RWPE2 (cell line): ENCODE measurements at places on chromosomes 6 and 20.

DNA sequence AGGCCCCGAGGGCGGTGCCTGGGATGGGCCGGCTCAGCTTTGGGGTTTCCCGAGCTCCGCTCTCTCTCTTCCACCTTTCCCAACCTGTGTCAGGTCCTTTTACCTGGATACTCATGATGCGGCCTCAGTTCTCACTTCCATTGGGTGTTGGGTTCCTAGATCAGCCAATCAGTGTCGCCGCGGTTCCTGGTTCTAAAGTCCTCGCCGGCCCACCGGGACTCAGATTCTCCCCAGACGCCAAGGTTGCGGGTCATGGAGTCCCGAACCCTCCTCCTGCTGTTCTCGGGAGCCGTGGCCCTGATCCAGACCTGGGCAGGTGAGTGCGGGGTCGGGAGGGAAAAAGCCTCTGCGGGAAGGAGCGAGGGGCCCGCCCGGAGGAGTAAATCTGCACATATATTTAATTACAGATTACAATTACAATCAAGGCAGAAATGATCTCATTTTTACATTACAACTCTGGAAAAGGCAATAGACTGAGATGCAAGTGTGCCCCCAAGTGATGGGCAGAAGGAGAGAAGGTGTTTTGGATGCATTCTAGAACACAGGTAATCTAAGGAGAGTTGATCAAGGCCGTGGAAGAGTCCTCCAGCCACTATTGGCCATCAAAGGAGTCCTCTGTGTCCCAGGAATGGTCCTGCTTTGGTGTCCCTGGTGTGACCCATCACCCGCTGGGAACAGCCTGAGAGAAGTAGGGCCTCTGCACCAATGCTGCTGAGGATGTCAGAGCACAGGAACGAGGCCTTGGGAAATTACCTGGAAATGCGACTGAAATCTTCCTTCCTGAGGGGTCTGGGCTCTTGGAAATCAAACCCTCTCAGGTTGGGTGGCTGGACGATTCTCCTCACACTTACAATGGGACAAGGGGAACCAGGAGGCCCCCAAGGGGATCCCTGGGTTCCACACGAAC is 34.7 kb upstream of the MICB start:
- peak; percentile 85 for DNase-seq

DNA sequence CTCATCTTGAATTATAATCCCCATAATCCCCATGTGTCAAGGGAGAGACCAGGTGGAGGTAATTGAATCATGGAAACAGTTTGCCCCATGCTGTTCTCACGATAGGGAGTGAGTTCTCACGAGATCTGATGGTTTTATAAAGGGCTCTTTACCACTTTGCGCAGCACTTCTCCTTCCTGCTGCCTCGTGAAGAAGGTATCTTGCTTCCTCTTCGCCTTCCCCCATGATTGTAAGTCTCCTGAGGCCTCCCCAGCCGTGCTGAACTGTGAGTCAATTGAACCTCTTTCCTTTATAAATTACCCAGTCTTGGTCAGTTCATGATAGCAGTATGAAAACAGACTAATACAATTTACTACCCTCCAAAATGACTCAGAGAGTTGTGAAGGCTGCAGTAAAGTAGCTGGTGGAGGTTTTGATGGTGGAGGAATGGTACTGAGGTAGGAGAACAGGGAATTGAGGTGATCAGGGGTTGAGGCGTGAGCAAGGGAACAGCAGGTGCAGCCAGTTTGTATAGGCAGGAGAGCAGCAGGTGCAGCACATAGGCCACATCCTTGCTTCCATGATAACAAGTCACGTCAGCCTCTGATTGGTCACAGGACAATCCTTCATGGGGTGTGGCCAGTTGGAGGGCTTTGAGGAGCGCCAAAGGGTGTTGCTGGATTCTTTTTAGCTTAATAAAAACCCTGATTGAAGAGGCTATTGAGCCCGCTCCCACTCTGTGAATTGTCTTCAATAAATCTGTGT is 150.0 kb downstream of the CDC5L start:
- DNase-seq, result no peak

- DNase-seq, result no peak
These were observed 28.2 kb downstream of the NCOA3 start for GRCh38 chr20:47529840-47530239.

DNA sequence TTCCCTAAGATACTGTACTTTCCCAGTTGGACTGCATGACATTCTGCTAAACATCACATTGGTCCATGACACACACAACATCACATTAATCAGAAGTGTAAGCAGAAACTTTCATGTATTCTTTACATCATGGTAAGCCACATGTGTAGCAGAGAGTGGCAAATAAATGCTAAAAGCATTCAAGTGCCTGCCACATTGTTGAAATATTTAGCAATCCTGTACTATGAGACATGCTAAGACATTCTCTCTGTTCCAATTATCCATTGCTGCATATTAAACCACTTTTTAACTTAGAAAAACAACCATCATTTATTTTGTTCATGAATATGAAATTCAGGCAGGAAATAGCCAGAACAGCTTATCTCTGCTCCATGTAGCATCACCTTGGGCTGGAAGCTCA is 207.7 kb upstream of the GJE1 start:
- no peak for DNase-seq

DNA sequence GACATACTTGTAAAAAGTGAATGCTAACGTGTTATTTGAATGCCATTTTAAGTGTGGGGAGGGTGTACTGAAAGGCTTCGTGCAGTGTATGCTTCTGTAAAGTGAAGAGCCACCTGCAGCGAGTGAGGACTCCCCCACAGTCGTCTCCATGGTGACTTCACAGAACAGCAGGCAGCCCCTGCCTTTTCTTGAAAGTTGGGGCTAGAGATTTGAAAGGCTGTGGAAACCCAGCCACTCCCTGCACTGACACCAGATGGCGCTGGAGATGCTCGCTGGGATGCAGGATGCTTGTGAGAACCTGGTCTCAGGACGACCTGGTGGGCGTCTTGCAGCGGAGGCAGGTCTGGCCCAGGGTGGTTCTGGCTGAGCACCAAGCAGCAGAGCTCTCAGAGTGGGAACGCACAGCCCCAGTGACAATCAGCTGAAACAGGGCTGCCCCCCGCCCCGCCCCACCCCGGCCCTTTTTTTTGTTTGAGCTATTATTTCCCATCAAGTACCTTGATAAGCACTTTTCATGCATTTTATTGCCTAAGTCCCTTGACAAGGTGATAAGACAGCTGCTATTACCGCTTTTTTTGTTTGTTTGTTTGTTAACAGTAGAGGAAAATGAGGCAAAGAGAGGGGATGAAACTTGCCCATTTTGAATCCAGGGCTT is 150.3 kb downstream of the SYCP2 start:
- DNase-seq, result peak; percentile 82

GRCh38 chr20:45341939-45342854 is 6.0 kb downstream of the SDC4 start:
- DNase-seq, result peak; percentile 90

DNA sequence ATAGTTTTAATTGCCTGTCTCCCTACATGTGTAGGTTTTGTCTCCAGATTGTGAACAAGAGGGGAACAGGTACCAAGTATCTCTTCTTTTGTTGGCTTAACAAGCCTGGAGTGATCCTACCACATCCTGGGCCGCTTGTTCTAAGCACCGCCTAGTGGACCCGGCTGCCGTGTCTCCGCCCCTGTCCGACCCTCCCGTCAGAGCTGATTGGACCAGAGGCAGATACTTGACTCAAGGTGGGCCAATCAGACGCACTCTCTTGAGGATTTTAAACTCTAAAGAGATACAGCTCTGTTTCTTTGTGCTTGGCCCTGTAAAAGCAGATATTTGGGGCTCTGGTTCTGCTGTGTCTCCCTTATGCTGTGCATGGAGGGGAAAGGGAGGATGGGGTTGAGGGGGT is 68.2 kb downstream of the PRDM1 start:
- no peak for DNase-seq

DNA sequence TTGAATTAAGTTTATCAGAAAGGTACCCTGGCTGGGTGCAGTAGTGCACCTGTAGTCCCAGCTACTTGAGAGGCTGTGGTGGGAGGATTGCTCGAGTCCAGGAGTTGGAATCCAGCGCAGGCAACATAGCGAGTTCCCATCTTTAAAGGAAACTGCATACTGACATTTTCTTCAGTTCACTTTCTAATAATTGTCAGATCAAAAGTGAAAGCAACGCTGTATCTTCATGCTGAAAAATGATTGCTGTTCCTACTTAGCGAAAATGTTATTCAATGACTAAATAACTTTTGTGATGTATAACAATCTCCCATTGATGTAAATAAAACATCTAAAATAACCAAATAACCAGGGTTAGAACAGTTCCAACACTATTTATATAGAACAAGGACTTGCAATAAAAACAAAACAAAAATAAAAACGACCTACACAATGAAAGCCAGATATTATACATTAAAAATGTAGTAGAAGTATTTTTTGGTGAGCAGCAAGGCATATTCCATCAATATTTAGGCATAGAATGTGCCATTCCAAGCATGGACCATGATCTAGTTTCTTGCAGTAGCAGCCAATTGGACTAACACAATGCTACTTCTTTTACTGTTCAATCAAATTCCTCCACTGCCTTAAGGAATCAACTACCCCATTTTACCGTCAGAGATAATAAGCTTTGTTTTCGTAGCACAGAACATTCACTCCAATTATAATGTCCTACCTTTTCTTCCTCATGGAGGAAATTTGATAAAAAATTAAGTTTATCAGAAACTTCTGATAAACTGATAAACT is 1.5 kb downstream of the LATS1 start:
- DNase-seq, result no peak

GRCh38 chr6:130240232-130240631 is 17.5 kb upstream of the SAMD3 start:
- no peak for DNase-seq

DNA sequence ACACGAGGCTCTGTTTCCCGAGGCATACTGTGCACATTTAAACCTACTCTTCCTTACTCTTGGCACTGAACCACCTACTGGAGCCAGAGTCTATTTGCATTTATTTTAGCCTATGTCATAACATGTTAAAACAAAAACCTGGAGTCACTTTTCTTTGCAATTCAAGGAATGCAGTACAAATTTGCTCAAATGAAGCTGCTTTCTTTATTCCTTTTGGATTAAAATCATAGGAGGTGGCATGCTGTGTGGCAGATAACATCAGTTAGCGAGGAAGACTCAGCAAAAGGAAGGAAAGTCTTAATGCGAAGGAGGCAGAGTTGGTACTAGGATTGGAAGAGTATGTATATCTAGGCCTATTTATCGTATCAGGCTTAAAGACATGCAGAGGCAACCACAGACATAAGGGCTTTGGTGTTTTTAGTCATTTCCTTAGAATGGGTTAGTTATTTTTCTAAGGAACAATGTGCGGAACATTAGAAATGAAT is 92.9 kb downstream of the SAMD3 start:
- no peak for DNase-seq

DNA sequence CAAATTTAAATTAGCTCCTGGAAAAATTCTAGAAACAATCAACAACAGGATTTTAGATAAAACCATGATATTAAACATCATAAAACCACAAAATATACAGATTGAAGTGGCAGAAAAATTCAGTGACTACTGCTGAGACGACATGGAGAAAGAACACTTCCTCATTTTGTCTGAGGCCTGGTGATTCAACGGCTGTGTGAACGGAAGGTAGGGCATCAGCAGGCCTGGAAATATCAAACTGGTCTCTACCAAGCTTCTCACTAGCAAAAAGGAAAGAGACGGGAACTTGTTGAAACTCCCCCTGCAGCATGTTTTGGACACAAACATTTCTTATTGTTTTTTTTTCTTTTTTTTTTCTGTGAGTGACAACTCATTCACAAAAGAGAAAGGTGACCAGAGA is 58.0 kb upstream of the AHI1 start:
- no peak for DNase-seq

GRCh38 chr6:45002390-45003105 is 325.6 kb upstream of the RUNX2 start:
- no peak for DNase-seq

DNA sequence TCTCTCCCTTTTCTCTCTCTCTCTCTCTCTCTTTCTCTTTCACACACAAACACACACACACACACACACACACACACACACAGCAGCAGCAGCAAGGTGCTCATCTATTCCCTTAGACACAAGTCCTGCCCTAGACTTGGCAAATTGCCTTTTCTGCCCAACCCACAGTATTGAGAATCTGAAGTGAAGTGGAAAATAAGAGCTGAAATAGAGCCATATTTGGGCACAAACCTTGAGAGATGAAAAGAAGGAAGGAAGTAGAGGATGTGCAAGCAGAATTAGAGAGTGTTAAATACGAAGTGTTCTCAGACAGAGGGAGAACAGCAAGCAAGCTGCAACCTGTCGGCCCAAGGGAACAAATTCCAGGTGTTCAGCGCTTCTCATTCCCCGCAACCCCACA is 557.5 kb upstream of the NOX3 start:
- no peak for DNase-seq

- no peak for DNase-seq
These were observed 16.3 kb downstream of the GNAS start for GRCh38 chr20:58868795-58869194.

DNA sequence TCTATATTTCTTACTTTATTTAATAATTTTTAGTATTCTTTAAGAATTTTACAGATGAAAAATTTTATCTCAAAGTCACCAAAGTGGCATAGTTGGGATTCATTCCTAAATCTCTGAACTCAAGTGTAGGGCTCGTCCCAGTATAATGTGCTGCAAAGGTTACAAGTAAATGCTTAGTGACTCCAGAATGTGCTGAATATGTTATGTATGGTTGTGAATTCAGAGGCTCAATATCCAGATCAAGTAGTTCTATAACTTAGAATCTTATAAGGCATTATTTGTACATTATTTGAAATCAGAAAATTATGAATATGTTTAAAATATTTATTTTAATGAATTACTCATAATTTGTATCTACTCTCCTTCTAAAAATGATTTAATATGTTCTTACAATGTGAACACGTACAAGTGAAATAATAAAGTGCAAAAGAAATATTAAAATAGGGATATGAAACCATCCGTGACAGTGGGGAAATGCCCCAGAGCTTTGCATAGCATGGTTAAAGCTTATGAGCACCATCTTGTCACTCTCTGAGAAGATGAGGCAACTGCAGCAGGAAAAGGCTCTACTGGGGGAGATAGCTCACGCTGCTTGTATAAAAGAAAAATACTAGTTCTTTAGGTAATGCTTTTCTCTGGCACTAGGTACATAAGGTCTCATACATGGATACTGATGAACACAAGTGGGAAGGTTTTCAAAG is 259.0 kb downstream of the FOXC1 start:
- DNase-seq, result no peak
